ENCODE measurements at places on chromosomes 2 and 18.

GRCh38 chr2:79447463-79447862, 65.4 kb upstream of the CTNNA2 start:
- DNase-seq: no peak

DNA sequence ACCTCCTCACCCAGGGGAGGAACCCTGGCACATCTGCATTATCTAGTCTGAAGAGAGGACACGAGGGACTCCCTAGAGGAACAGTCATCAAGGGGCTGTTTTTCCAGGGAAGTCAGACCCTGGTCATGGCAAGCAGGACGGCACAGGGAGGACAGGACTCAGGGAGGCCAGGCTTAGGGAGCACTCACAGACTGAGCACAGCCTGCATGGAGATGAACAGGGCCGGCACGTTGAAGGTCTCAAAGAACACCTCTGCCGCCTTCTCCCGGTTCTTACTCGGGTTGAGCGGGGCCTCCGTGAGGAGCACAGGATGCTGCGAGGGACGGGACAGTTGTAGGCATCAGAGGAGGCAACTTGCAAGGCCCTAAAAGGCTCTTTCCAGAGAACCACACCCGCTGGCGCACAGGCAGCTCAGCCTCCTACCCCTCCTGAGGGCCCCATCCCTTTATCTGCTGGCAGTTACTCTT, 5.1 kb downstream of the ACTR1B start:
- DNase-seq: no peak

DNA sequence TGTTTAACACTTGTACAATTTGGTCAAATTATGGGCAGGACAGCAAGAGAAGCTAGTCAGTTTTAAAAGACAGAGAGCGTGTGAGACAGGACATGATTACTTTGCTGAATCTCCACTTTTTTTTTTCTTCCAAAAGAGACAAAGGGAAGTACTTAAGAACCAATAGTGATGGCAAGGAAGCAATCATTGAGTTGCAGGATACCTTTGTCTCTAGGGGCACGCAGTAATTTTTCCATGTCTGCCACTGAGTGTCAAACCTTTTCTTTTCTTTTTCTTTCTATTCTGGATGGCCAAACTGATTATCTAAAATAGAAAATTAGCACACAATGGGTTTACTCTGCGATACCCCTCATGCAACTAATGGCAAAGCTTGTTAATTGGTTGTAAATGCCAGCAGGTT, 533.0 kb downstream of the PLCL1 start:
- DNase-seq: no peak

DNA sequence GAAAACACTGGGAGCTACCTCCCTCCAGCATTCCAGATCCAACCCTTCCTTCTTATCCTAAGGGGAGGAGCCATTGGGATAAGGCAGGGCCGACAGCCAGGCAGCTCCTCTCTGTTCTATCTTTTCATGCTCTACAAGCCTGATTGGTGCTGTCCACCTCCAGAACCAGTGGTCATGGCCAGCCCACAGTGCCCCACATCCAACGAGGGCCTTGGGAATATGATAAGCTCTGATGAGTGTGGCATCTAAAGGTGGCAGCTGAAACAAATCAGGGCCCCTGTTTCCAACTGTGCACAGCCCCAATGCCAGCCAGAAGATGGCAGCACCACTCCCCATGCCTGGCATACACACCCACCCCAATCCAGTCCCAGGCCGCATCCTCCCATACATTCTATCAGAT, 329.3 kb downstream of the C1D start:
- DNase-seq: no peak

DNA sequence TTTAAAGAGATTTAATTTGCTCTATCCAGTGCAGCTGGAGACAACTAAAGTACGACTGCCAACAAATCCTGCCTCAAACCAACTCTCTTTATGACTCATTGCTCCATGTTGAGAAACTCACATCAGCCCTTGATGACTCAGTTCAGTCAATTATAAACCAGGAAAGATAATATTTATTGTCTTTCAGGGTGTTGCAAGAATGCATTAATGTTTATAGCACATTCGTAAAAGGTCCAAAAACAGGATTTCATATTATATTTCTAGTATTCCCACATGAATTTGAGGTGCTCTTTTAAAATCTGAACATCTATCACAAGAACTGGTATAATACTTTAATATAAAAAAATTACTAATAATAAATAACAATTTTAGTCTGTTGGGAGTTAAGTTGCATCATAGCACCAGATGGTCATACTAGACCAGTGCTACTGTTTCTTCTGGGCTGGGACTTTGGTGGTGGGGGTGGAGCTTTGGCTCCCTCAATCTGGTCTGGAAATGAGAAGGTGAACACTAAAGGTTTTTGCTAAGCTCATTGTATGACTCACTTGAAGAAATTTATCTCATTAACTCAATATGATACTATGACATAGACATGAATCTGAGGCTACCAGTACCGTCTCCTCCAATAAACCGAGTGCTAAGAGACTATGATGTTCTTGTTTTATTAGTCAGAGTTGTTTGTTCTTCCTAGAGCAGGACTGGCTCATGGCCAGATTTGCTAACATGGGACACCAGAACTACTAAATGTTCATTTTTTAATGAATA, 26.6 kb upstream of the MAP3K20 start:
- DNase-seq: no peak

DNA sequence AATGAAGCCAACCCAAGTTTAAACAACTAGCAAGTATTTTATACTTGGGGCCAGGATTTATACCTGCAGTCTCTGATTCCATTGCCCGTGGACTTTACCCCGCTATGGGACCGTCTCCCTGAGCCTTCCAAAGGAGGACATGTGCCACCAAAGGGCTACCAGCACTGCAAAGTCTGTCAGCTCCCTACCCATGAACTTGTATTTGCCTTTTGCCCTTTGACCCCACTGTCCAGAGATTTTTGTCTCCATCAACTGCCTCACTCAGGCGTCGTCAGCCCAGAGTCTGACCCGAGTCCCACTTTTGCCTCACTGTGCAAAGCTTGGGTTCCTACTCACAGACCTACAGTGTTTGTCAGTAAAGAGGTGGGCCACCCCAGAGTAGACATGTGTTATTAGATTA, 40.6 kb downstream of the B3GNT2 start:
- DNase-seq: no peak

- DNase-seq: no peak
These were observed 54.4 kb downstream of the CCDC88A start for GRCh38 chr2:55365303-55365702.

DNA sequence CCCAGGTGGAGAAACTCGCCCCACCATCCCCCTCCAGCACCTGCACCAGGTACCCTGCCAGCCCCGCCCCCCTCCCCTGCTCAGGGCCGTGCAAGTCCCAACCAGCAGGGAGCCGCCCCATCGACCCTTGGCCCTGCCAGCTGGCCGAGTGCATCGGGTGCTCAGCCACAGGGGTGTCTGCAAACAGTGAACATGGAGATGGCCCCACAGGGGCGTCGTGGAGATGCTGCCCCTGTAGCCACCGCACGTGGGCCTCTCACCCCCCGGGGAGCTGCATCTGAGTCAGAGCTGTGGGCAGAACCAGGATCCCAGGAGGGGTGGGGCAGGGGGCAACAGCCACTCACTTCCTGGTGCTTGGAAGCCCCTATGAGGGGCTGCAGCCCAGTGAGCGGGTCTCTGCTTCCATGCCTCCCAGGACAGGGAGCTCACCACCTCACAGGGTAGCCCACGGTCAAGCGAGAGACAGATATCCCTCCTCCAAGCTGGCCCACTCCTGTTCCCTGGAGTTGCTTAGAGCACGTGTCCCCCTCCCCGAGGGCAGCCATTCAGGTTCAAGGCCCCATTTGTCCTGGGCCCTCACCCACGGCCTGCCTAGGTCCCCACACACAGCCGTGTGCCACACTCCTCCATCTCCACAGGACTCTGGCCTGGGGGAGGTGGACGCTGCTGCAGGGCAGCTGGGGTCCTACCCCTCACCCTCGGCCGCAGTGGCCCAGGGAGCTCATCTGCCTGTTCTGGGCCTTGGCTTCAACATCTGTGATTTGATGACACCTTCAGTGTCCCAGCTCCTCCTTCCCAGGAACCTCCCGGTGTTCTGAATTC, 1.1 kb upstream of the MAB21L4 start:
- DNase-seq: no peak

DNA sequence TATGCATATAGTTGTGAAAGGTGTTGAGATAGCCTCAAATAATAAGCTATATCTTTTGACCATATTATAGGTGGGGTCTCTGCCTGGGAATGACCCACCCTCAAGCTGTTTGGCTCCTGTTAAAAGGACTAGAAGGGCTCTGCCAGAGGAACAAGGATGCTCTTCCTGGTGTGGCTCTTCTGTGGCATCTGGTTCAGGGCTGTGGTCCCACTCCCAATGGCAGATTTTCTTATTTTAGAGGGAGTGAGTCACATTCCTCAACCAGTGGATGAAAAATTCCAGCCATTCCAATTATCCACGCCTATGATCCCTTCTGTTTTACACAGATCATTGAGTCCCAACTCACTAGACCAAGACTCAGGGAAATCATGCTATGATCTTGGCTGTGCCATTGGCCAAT, 119.9 kb downstream of the PARD3B start:
- DNase-seq: no peak

GRCh38 chr2:57479981-57480380, 566.6 kb upstream of the VRK2 start:
- DNase-seq: no peak

- DNase-seq: no peak
These were observed 195.4 kb downstream of the ERBB4 start for GRCh38 chr2:212343167-212343566.

DNA sequence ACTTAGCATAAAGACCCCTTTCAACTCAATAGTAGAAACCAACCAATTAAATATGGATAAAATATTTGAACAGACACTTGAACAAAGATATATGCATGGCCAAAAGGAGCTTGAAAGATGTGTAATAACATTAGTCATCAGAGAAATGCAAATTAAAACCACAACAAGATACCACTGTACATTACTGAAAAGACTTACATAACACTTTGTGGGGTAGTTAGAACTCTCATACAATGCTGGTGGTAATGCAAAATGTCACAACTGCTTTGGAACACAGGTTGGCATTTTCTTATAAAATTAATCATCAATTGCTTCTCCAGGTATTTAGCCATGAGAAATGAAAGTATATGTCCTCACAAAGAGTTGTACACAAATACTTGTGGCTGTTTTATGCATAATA, 60.7 kb downstream of the TTC27 start:
- no peak for DNase-seq

DNA sequence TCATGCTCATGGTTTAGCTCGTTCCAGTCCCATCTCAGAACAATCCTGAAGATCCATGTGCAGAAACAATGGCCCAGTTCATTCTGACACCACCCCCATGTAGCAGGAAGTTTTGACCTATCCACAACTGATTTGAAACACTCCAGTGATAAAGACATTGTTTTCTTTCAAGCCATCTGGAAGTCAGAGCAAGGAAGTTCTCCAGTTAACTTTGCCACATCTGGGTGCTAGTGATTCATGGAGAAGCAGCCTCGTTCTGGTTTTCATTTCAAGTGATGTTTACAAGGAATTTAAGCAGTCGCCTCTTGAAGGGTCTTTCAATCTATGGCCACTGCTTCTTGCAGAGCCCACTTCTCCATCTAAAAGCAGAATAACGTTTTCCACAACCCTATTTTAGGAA, 36.6 kb upstream of the TWIST2 start:
- no peak for DNase-seq

DNA sequence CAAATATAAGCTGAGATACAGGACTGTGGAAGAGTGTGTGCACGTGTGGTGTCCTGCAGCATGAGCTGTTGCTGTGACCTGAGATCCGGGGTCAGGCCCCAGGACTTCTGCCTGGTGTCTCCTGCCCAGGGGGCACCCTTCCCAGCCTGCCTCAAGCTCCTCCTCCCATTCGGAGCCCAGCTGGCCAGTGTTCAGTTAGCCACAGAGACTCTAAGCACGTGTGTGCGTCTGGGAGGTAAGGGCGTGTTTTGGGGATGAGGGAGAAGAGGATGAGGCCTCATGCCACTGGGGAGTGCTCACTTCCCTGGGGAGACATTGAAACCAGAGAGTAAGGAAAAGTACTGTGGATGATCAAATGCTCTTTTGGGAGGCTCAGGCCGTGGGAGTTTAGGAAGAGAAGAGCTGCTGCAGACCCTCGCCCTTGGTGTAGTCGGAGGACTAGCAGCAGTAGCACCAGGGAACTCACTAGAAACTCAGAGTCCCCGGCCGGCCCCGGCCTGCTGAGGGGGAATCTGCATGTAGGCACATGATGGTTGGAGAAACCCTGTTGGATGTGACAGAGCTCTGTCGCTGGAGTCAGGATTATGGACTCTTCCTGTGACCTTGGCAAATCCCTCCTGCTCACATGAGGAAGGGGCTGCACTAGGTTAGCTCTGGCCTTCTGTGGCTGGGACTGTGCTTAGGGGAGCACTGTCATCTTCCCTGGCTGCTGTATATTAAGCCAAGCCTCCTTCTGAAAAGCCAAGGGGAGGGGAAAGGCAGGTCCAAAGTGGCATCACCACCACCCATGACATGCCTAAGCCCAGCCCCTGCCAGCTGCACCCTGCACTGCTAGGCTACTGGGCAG, 231.1 kb downstream of the DYSF start:
- DNase-seq: no peak

DNA sequence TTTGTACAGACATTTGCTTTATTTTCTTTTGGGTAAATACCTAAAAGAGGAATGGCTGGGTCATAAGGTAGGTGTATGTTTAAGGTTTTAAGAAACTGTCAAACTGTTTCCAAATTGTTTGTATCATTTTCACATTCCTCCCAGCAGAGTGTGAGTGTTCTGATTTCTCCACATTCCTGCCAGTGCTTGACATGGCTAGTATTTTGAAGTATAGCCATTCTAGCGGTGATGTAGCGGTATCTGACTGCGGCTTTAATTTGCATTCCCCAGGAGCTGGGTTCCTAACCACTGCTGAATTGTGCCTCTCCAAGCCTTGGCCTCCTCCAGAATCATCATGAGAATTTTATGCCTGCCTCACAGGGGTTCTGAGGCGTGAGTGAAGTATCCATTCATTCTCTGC, 61.8 kb upstream of the ARL4C start:
- DNase-seq: no peak

DNA sequence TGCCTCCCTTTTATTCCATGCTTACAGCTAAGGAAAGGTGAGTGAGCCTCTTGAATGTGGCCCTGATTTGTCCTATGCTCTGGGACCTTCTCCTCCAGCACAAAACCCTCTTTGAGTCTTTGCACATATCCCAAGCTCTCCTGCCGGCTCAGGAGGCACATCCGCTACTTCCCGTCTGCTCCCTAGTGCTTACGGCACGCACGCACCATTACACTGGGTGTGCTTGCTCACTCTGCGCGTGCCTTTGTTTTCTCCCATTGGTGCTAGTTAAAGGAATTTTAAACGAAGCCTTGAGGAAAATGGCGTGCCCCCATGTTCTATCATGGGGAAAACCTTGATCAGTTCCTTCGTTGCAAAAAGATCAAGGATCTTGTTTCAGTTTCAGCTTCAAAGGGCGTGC, 7.9 kb upstream of the DGKD start:
- no peak for DNase-seq

DNA sequence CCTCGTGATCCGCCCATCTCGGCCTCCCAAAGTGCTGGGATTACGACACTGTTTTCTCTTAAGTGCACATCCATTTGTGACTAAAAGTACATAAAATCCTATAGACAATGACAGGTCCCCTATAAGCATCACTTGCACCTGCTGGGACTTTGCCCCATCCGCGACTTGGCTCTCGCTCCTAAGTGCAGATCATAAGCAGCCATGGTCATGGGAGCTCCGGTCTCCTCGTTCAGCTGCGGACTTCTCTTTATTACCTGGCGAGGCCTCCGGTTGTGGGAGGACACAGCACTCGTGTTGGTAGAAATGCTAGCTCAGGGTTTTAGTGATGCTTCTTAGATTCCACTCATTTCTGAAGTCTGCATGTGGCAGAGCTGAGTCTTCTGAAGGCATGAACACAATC, 92.7 kb upstream of the ST6GAL2 start:
- no peak for DNase-seq
